ENCODE measurements at places on chromosomes 5 and 9.

GRCh38 chr5:62909326-62909725 is 330.7 kb downstream of the LRRC70 start:
- no peak for DNase-seq

GRCh38 chr9:94980947-94981722 is 254.6 kb downstream of the AOPEP start:
- no peak for DNase-seq

DNA sequence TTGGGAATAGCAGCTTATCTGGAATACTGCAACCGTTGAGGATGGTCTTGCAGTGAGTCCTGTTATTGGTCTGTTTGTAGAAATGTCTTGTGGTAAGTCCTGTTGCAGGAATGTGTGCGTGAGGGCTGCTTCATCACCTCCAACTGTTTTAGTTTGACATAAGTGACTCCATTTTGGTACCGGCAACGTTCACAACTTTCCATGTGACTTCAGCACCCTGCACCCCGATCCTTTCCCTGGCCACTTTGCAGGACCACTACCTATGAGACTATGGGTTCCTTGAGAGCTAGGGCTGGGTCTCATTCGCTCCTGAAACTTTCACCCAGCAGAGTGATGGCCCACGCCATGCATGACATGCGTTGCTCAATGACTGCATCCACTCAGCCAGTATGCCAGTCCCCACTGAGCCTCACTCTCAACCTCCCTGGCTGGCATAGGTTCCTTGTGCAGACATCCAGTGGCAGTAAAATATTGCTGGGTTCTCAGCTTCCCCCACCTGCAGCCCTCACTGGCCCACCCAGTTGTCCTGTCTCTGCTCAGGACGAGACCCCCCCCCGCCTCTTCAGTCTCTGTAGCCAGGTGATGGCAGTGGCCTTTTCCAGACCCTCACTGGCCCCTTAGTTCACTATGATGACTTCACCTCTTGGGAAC is 8.0 kb downstream of the SURF6 start:
- DNase-seq: no peak

GRCh38 chr9:128587453-128587852 is 35.1 kb downstream of the SPTAN1 start:
- no peak for DNase-seq

- peak; percentile 77 for DNase-seq
Observed at GRCh38 chr9:128863647-128864046, 18.1 kb downstream of the KYAT1 start.

GRCh38 chr5:110665184-110665726 is 61.2 kb downstream of the TMEM232 start:
- DNase-seq: no peak

GRCh38 chr5:16057277-16057676 is 122.3 kb downstream of the MARCHF11 start:
- DNase-seq: no peak

DNA sequence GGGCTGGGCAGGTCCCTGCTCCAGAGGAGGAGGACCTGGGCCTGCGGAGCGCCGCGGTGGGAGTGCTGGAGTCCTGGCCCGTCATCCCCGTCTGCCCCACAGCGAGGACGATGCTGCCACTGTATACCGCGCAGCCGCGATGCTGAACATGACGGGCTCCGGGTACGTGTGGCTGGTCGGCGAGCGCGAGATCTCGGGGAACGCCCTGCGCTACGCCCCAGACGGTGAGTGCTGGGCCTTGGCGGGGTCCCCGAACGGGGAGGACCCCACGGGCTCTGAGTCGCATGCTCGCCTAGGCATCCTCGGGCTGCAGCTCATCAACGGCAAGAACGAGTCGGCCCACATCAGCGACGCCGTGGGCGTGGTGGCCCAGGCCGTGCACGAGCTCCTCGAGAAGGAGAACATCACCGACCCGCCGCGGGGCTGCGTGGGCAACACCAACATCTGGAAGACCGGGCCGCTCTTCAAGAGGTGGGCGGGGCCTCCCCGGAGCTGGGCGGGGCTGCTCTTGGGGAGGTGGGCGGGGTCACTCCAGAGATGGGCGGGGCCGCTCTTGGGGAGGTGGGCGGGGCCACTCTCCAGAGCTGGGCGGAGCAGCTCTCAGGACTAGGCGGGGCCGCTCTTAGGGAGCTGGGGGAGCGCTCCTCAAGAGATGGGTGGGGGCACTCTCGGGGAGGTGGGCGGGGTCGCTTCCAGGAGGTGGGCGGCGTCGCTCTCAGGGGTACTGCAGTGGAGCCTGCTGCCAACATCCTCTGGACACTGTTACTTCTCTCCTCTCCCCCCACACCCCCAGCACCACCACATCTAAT is 13.1 kb downstream of the LRRC26 start:
- DNase-seq: peak; percentile 37

DNA sequence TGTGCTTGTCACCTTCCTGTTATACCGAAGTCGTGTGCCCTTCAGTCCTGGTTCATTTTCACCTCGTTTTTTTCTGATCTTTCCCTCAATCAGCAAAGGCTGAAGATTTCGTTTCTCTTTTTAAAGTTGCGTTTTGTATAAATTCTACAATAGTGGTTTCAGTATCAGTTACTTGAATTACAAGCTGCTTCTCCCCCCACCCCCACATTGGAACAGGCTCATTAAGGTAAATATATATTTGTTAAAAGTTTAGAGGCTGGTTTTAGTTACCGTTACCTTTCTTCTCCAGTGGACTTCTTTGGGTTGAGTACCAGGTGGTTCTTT is 881 bp downstream of the SUB1 start:
- no peak for DNase-seq

- no peak for DNase-seq
Observed at GRCh38 chr5:22970491-22970890, 117.3 kb upstream of the CDH12 start.

- DNase-seq: no peak
Observed at GRCh38 chr5:101260857-101261256, 357.8 kb upstream of the ST8SIA4 start.

DNA sequence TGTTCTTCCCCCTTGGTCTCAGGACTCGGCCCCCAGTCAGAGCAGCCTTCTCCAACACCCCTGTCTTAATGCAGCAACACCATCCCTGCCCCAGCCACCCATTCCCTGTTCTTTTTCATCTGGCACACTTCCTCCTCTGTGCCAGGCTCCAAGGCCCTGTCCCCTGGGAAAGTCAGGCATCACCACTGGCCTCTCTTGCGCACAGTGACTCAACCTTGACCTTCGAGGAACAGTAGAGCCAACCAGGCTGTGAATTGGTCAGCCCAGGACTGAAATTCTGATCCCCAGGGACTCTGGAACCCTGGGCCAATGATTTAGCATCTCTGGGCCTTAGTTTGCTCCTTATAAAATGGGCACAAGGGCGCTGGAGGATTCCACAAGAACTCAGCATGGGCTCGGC is 10.5 kb upstream of the RALGDS start:
- DNase-seq: no peak

DNA sequence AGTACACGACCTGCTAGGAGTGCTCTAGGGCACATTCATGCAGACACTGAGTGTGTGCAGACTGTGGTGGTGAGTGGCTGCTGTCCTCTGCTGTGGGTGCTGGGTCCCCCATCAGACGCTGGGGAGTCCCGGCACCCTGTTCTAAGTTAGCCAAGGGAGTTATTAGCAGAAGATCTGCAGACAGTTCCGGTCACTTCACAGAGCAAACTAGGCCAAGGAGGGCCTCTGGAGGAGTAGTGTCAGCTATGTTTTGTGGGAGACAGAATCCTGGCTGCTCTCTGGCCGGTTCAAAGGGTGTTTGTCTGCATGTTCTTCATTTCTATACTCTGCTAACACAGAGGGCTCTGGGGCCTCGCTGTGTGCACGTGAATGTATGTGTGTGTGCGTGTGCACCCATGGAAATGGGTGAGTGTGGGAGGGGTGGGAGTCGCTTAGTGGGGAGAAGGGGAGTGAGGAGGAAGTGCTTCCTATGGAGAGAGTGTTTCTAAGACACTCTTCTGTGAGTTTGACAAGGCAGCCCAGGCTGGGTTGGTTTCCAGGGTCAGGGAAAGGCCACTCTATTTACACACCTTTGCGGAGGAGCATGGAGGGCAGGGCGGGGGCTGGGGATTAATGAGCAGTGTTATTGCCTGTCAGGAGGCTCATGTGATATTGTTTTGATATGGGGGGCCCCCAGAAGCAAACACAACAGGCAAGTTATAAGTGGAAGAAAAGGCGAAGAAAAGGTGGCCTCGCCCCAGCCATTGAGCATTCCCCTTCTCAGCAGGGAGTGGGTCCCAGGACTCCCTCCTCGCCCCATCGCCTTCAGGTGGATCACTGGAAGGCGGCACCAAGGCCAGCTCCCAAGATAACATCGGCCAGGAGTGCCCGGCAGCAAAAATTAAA is 68.9 kb downstream of the MACROH2A1 start:
- no peak for DNase-seq

DNA sequence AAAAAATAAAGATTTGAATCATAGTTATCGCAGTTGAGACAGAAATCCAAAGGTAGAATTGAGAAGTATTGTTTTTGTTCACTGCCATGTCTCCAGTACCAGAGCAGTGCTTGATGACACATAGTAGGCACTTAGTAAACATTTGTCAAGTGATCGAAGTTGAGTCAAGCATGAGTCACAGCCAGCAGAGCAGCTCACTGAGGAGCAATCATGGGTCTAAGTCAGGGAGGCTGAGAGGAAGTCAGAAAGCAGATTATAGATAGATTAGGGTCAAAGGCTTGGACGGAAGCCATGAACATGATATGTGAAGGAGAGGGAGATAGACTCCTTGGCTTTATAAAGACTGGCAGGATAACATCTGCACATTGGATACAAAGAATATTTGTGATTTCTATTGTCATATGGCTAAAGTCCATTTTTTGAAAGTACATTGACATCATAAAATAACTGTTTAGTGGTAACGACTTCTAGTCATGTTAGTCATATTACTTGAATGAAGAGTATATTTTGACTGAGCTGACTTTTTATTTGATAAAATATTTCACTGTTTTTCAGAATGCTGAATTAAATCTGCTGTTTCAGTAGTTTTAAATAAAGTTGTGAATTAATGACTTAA is 168.5 kb downstream of the RAB3C start:
- DNase-seq: no peak

DNA sequence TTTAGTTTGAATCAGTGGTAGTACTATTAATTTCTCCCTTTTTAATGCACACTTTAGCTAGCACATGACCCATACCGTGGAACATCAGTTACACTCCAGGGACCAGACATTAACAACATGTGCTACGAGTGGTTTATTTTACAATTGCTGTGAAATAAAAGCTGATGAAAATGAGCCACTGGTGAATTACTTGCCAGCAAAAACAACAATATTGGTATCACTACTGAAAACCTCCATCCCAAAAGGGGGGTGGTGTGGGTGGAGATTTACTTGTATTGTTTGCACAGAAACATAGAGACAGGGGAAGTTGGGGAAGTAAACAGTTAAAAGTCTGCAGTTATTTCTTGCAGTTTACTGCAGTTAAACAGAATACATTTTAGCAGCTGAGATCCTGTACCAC is 369.6 kb upstream of the GRAMD2B start:
- DNase-seq: no peak

GRCh38 chr9:137295238-137295811 is 6.7 kb downstream of the NRARP start:
- DNase-seq: no peak

DNA sequence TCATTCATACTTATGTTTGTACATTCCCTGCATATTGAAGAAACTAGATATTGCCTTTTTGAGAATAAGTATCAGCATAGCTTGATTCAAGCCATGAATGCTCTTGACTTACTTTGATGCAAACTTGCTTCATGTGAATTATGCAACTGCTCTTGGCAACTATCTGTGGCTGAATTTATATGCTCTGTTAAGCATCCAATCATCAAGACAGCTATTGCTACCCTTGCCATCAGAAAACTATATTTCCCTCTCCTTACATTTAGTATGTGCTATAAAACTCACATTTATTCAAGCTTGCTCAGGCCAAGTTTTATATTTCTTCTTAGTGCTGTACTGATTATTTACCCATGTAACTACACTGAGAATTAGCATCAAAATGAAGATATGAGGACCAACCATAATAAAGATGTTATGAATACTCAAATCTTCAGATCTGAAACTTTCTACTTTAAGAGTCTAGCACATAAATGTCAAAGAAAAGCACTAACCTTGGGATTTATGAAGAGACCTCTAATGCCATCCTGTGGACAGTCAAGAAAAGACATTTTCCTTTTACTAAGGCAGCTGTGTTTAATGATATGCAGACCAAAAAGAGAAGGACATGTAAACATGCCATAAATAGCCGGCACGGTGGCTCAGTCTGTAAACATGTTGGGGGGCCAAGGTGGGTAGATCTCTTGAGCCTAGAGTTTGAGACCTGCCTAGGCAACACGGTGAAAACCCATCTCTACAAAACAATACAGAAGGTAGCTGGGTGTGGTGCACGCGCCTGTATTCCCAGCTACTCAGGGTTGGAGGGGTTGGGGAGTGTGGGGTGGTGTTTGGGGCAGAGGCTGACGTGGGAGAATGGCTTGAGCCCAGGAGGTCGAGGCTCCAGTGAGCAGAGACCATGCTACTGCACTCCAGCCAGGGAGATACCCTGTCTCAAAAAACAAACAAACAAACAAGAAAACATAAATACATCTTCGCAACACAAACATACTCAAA is 267.0 kb upstream of the TYRP1 start:
- no peak for DNase-seq

- DNase-seq: no peak
Observed at GRCh38 chr5:96822686-96823459, 15.1 kb upstream of the ERAP1 start.

- no peak for DNase-seq
Observed at GRCh38 chr9:109789971-109790370, 10.0 kb downstream of the PALM2AKAP2 start.

DNA sequence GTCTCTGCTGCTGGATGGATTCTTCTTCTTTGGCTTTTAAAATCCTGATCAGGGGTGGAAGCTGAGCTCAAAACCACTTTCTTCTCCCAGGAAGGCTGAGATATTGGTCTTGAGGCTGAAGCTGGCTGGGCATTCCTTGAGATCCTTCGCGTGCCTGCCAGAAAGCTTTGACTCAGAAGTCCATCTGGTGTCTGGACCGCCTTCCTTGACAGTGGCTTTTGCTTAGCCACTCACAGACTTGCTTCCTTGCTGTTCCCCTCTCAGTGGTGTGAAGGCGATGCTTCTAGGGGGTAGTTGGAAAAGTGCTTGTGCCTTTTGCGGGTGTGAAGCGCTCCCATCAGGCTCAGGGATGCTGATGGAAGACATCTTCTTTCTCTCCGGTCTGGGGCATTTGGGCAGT is 45.9 kb downstream of the RGS3 start:
- DNase-seq: no peak

- no peak for DNase-seq
Observed at GRCh38 chr5:73391441-73391881, 57.1 kb downstream of the FOXD1 start.

DNA sequence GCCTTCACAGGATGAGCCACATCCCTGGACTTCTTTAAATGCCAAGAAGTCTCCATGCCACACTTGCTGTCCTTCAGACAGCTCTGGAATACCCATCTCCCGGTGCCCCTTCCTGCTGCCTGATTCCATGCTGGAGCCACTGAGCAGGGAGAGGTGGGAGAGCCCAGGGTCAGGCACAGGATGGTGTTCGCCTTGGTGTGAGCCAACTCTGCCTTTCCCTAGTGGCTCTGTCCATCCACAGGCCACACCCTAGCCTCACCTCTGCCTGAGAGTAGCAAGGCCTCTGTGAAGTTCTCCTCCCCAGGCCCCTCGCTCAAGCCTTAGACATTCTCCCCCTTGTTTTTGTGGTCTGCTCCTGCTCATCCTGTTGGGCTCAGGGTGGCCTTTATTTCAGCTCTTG is 54.2 kb upstream of the ANGPTL2 start:
- no peak for DNase-seq

GRCh38 chr5:58224661-58225060 is 235.2 kb downstream of the PLK2 start:
- DNase-seq: no peak

GRCh38 chr9:112384690-112385089 is 4.8 kb downstream of the HSDL2 start:
- no peak for DNase-seq

- DNase-seq: no peak
Observed at GRCh38 chr5:120419127-120419526, 45.0 kb upstream of the PRR16 start.
